ENCODE measurements at places on chromosomes 4 and X. TPM values are rescaled to one million over a fixed set of nuclear protein-coding genes. Genes with fewer than 3 reads are reported as not detected.

GRCh38 chr4:113899271-113900070 lies 80.0 kb downstream of the ARSJ start:
- DNase-seq = no peak

DNA sequence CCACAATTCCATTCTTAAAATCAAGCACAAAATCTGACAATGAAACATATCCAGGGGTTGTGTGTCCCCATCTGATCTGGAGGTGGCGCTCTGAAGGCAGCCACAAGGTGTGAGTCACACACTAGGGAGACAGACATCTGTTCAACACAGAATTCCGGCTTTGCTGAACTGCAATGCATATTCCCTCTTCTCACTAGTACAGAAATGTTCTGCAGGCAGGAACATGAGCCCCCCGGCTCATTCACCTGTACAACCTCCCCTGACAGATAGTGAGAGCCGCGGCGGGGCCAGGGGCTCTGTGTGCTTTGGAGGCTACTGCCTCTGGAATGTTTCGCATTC lies 41.9 kb downstream of the WDR1 start:
- no peak for DNase-seq

- no peak for DNase-seq
Observed at GRCh38 chr4:145103496-145103895, 5.4 kb downstream of the ABCE1 start.

DNA sequence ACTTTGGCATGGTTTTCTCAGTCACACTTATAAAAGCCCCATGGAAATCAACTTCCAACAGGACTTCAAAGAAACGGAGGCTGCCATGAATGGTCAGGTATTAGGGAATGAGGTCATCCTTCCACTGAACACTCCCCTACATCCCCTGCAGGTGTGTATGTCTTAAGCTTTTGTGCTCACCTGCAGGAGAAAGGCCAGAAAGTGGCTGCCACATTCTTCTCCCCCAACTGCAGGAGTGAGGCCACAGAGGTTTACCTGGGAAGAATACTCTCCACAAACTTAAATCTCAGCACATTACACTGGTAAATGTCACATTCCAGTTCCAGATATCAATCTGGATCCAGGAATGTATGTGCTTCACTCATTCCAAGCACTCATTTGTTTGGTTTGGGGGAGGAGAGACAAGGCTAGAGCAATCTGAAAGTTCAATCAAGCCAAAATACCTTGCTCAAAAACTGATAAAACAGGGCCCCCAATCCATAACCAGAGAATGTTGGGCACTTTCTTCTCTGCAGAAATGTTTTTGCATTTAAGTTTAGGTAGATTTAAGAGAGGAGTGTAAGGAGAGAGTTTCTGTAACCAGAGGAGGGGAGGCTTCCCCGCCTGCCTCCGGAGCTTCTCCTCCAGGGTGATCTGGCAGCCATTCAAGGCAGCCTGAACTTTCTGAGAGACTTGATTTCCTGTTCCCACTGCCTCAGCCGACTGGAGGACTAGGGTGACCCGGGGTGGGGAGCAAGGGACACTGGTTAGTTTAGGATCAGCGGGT lies 15.4 kb downstream of the FAM9C start:
- peak; percentile 56 for DNase-seq

The G3BP2 gene
- 74.1 TPM for total RNA-seq

The ASB9 gene
- total RNA-seq = 0.55 TPM

The IQSEC2 gene
- 12.0 TPM for total RNA-seq

Measured in left ventricle myocardium superior (tissue), 1 donor.